GM06990 (cell line): ENCODE measurements at places on chromosomes 16 and 17.

- no peak for DNase-seq
These were observed 119.7 kb upstream of the CIBAR2 start for GRCh38 chr16:85231959-85232358.

- DNase-seq = no peak
These were observed 2.6 kb downstream of the BAIAP3 start for GRCh38 chr16:1335996-1336395.

- DNase-seq = peak; percentile 70
These were observed 37.2 kb upstream of the RGS9 start for GRCh38 chr17:65099941-65100315.

DNA sequence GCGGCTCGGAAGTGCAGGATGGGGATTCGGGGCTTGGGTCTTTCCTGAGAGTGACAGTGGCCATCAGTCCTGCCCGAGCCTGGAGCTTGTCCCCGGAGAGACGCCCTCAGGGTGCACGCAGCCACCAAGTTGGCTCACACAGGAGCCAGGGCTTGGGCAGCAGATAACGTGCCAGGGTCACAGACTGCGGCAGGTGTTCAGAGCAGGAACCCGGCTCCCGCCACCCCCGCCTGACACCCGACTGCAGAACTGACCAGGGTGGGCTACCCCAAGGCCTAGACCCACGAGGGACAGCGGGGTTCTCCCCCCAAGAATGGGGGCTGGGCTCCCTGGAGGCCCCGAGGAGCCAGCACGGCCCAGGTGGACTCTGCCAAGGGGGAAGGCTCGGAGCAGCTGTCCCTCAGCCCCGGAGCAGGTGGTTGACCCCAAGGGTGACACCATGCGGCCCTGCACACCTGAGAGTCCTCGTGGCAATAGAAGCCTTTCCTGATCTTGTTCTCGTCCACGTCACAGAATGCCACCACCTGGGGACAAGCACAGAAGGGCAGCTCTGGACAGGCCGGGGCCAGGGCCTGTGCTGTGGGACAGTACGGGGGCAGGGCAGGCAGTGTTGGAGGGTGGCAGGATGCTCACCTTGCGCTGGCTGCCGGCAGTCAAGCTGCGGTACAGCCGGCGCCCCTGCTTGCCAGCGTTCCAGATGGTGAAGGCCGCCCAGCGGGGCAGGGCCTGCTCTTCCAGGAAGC is 117.1 kb upstream of the ZNF750 start:
- no peak for DNase-seq

DNA sequence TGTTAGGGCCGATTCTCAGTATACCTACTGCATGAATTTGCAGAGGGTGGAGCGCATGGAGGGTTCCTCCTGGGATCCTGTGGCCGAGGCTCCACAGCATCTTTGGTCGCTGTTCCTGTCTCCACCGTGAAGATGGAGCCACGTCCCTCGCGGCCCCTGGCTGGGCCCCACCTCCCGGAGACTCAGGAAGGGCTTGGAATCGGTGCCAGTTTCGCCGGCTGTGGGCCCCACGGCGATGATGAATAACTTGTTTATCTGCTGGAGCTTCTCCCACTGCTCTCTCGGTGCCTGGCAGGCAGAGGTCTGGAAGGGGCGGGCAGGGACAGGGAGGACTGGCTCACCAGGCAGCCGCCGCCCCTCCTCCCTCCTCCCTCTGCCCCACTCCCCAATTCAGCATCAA is 8.1 kb downstream of the SLC5A11 start:
- DNase-seq = no peak

DNA sequence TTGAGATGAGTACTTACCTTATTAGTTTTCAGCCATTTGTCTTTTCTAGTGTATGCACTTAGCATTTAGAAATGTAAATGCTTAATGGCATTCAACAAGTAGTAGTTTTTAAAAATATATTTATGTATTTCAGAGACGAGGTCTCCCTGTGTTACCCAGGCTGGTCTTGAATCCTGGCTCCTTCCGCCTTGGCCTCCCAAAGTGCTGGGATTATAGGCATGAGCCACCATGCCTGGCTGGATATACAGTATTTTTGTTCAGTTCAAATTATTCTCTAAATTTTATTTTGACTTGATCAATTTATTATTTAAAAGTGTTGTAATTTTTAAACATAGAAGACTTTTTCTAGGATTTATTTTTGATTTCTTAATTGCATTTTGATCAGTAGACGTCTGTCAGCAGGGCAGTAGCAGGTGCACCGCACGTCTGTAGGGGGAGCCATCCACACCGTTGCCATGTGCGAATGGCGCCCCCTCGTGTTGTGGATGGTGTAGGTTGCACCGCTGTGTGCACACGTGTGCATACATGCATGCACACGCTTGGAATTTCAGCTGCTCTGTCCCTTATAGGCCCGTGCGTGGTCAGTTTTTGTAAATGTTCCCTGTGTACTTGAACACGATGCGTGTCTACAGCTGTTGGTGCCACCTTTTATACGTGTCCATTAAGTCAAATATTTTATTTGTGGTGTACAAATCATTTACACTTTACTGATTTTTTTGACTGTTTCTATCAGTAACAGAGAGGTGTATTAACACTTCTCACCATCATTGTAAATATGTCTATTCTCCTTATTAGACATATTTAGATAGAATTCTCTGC is 30.6 kb downstream of the RPTOR start:
- peak; percentile 69 for DNase-seq

DNA sequence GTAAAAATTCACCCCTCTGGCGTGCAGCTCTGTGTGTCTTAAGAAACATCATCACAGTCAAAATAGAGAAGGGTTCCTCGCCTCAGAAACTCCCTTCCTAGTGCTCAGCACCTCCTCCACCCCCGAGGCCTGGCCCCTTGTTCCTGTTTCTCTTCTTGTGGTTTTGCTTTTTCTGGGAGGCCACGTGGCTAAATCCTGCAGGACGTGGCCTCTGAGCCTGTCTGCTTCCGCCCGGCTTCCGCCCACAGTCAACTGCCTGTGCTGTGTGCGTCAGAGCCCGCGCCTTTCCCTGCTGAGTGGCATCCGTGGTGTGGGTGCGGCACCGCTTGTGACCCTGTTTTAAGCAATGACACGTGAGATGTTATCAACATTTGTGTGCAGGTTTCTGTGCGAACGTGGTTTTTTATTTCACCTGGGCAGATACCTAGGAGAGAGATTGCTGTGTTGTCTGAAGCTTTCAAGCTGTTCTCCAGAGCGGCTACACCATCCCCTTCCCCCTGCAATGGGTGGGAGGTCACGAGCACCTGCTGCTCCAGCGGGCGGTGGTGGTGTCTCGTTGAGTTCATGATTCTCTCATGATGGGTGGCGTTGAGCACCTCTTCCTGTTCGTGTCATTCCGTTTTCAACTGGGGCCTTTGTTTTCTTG is 21.7 kb downstream of the ACSF3 start:
- DNase-seq = peak; percentile 82

DNA sequence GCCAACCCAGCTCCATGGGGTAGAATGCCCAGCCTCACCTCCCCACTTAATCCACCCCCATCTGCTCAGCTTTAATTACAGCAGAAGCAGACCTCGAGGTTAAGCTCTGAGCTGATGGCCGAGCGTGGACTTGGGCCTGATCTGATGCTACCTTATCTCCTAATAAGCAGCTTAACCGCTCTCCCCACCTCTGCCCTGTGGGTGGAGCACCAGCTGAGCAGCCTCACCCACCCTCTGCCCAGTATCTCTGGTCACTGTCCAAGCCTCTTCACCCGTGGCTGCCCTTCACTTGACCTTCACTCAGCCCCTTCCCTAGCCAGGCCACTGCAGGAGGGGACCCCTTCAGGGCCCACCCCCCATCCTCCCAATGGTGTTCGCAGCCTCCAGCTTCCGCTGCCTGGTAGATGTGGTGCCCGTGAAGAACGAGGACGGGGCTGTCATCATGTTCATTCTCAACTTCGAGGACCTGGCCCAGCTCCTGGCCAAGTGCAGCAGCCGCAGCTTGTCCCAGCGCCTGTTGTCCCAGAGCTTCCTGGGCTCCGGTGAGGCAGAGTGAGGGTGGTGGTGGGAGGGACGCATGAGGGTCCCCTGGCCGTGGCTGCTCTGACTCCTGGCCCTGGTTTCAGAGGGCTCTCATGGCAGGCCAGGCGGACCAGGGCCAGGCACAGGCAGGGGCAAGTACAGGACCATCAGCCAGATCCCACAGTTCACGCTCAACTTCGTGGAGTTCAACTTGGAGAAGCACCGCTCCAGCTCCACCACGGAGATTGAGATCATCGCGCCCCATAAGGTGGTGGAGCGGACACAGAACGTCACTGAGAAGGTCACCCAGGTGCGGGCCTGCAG is 6.8 kb downstream of the KCNH6 start:
- no peak for DNase-seq

- DNase-seq = no peak
These were observed 5.0 kb upstream of the DHRS13 start for GRCh38 chr17:28907709-28908475.

GRCh38 chr17:45848868-45849535 is 4.3 kb downstream of the SPPL2C start:
- DNase-seq = no peak

DNA sequence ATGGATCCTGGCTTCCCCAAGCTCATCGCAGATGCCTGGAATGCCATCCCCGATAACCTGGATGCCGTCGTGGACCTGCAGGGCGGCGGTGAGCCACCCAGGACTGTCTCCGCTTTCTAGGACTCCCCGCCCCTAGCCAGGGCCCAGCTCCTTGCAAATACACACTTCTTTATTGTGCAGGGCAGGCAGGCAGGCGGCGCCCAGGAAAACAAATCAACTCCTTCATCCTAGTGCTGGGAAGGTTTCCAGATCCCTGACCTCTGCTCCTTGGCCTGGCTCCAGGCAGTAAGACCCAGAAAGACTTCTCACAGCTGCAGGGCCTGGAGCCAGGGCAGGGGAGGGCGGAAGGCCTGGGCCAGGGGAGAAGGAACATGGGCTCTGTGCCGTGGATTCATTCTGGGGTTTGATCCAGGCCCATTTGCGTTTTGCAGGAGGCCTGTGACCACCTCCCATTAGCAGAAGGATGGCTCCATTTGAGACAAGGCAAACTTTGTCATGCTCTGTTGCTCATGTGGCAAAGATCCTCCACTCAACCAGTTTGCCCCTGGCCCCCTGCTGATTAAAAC is 6.0 kb upstream of the LPCAT2 start:
- no peak for DNase-seq

DNA sequence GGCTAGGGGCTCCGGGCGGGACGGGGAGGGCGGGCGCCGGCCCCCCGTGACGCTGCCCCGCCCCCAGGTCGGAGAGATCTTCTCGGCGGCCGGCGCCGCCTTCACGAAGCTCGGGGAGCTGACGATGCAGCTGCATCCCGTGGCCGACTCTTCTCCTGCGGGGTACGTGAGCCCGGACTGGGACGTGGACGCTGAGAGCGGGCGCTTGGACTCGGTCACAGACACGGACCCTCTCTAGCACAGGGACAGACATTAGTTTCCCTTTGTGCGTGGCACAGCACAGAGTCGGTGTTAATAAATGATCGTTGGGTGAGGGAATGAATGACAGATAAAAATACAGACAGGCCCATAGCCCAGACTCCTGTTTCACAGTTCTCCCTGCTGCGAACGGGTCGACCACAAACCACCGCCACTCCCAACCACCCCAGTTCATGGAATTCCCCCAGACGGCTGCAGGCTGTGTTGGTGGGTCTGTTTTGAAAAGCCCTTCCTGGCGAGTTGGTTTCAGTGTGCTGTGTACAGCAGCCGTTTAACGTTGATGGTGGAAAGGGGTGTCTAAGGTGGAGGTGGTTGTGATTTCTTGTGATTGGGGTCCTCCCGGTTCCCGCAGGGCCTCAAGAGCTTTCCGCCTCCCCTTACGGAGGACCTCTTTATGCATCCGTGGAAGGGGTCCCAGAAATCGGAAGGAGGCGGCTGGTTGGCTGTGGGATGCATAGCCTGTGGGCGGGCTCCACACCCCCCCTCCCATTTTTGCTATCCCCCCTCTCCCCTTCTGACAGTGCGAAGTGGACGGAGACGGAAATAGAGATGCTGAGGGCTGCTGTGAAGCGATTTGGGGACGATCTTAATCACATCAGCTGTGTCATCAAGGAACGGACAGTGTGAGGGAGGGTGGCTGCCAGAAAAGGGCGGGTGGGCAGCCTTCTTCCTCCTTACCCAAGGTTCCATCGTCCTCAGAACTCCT is 2.9 kb downstream of the RNASEK start:
- no peak for DNase-seq

DNA sequence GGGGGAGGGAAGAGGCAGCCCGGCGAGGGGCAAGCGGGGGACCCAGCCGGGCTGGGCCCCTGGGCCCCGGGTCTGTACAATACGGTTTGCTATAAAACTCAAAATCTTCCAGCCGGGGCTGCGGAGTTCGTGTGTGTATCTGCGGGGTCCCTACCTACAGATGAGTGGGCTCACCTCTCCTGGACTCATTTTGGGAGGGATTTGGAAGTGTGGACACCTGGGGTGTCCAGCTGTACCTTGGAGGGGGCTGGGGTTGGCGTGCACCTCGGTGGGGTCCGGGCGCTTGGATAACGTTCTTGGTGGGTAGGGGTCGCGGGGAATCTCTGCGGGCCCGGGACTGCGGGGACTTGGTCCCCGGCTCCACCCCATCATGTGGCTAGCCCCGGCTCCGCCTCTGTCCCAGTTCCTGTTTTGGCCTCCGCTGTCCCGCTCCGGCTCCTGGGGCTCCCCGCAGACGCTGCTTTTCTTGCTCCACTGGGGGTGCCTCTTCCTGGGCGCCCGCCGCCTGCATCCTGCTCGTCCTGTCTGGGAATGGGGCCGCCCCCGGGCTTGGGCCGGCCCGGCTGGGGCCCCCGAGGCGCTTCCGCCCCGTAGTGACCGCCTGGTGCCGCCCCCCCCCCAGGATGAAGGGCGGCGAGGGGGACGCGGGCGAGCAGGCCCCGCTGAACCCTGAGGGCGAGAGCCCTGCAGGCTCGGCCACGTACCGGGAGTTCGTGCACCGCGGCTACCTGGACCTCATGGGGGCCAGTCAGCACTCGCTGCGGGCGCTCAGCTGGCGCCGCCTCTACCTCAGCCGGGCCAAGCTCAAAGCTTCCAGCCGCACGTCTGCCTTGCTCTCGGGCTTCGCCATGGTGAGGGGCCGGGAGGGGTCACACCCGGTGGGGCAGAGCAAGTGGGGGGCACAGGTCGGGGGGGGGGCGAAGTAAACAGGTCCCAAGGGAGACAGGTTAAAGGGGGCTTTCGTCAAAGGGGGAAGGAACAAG is at the start of gene ORAI3:
Gene ORAI3, plus strand, starts transcription at position 402 of the 983 bp plus-strand sequence. Its CDS starts 222 bp downstream, at position 624.
- peak; percentile 77 for DNase-seq

- DNase-seq = no peak
These were observed 53.2 kb downstream of the NT5M start for GRCh38 chr17:17356149-17356930.

- no peak for DNase-seq
These were observed 94.9 kb downstream of the SLC39A11 start for GRCh38 chr17:72997559-72997958.

DNA sequence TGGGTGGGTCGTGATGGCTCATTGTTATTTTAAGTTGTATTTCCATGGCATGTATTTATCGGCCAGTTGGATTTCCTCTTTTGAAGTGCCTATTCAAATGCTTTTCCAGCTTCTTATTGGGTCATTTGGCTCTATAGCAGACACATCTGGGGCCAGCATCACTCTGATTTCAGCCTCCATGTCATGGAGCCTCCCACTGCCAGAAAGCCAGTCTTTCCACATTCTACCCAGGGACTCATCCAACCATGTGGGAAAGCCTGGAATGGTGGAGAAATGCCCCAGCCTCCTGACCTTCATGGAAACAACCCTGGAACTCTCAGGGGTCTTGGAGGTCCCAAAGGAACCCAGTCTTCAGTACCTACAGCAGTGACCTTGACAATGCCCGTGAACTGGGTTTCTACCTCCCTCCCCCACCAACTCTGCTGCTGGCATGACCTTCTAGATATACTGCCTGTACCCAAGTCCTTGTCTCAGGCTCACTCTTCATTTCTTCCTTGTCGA is 33.8 kb upstream of the ADGRG1 start:
- no peak for DNase-seq
